ENCODE measurements at places on chromosomes 1 and 21.

DNA sequence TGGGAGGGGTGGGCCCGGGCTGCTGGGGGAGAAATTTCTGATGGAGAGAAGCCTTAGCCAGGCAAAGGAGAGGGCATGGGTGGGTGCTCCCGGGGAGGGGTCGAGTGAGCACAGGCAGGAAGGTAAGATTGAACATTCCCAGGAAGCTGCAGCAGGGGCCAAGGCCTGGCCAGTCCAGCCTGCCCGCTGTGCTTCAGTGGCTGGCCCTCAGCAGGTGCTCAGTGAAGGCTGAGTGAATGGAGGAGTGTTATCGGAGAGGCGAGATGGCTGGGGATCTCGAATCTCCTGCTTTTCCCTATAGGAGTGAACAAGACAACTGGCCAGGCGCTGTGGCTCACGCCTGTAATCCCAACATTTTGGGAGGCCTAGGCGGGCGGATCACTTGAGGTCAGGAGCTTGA lies 20.9 kb downstream of the SPSB1 start:
- no peak for DNase-seq

DNA sequence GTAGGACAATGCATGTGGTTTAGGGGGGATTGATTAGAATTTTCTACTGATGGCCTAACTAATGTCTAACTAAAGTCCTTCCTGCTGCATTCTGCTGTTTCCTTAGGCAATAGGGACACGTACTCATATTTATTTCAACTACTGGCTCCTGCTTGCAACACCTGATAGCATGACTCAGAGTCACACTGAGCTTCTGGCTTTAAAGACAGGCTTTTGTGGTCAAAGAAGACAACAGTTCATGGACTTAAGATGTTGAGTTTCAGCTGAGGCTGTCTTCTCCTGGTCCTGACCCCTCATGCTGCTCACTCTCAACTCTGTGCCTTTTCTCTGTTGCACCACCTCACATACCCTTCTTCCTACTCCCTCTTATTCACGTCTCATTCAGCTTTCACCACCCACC lies 29.1 kb upstream of the TRABD2B start:
- DNase-seq: no peak

GRCh38 chr1:92953491-92953890 lies 7.8 kb downstream of the DIPK1A start:
- no peak for DNase-seq

GRCh38 chr1:174788981-174789380 lies 210.8 kb upstream of the CACYBP start:
- DNase-seq: no peak

DNA sequence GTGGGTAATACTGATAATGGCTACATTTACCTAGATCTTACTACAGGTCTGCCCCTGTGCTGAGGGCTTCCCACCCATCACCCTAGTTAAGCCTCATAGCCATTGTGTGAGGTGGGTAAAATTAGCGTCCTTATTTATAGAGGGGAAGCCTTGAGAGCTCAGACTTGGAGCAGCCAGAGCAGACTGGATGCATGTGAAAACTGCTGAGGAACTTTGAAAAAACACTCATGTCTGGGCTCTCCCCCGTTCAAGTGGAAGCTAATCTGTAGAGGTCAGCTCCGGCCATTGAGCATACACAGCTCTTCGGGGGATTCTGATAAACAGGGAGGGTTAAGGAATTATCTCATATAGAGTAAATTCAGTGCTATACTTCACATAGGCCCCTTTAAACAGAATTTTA lies 389.7 kb downstream of the RPS6KC1 start:
- DNase-seq: no peak

DNA sequence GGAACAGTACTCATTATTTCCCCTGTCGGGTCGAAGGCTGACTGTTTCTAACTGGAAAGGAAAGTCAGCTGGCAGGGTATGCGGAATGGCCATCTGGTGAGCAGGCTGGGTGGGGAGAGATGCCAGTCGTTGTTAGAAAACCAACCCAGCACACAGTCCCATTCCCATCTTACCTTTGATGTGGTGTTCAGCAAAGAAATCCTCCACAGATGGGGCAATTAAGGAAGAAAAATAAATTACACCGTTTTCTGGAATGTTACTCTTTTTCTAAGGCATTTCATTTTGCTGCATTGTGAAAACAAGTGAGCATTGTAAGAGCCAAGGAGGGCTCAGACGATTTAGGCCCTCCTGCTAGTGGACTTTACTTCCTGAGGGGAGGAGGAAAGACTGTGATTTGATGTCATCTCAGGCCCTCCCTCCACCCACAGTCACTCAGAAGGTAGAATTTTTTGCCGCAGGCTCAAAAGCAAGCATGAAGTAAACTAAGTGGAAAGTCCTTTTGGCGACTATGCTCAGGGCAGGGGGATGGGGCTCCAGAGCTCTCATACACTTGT lies at the start of gene SLC16A4:
Gene SLC16A4, minus strand, starts transcription at position 335 of the 554 bp plus-strand sequence. CDS start 1,703 bp downstream, outside the sequence.
- no peak for DNase-seq

GRCh38 chr21:25107708-25108107 lies 499.6 kb downstream of the MRPL39 start:
- no peak for DNase-seq

GRCh38 chr21:33750017-33750416 lies 107.7 kb downstream of the ITSN1 start:
- DNase-seq: no peak

- DNase-seq: no peak
Observed at GRCh38 chr1:220028346-220028895, 17.9 kb downstream of the EPRS1 start.

DNA sequence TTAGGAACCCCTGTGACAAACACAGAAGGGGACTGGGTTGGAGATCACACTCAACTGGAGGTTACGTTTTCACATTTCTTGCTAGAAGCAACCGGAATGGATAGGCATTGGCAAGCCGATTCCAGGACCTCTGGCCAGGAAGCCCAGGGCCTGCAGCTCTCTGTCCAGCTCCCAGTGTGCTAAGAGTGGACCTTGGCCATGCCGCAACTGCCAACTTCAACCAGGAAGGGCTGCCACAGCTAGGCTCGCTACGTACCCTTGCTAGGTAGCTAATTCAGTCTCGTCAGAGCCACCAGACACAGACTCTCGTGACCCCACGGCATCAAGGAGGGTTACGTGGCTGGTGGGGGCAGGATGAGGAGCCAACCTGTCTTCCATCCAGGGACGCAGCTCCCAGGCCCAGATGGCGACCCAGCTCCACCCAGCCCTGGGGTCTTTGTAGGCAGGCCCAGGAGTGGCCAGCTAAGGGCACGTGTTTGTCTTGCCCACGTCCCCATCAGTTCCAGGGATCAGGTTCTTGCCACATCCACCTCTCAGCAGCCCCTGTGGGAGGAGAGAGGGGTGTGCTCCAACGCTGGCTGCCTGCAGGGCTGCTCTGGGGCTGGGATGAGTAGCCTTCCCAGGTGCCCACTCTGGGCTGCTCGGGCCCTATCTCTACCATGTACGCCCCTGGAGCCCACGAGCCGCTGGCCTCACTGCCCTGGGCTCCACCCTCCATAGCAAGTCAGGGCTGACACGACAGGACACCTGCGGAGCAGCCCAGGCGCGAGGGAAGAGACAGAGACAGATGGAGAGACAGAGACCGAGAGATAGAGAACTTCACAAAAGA lies 39.2 kb downstream of the UBE2G2 start:
- no peak for DNase-seq

GRCh38 chr1:10716840-10717239 lies 79.6 kb downstream of the CASZ1 start:
- DNase-seq: no peak

DNA sequence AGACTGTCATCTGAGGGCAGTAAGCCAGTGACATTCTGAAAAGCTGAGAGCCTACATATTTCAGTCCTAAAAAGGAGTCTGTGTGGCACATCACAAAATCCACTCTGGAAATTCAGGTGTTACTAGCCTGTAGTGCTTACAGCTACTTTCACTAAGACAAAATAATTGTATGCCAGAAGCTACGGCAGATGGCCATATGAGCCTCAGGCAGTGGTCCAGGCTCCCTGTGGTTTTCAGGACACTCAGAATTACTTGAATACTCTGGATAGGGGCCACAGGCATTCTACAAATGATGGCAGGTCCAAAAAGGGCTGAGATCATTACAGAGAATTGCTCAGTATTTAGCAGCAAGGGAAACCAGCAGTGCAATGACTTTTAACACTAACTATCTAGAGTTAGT lies 527.1 kb downstream of the MRPL39 start:
- no peak for DNase-seq

GRCh38 chr1:220734571-220735326 lies 13.4 kb upstream of the MTARC2 start:
- no peak for DNase-seq

GRCh38 chr21:36688324-36688723 lies 10.6 kb upstream of the SIM2 start:
- DNase-seq: no peak

- DNase-seq: no peak
Observed at GRCh38 chr1:212104586-212105325, 69.2 kb downstream of the DTL start.

- no peak for DNase-seq
Observed at GRCh38 chr1:171784784-171785183, 3.3 kb downstream of the METTL13 start.

GRCh38 chr1:4561205-4561604 lies 93.2 kb upstream of the AJAP1 start:
- no peak for DNase-seq

DNA sequence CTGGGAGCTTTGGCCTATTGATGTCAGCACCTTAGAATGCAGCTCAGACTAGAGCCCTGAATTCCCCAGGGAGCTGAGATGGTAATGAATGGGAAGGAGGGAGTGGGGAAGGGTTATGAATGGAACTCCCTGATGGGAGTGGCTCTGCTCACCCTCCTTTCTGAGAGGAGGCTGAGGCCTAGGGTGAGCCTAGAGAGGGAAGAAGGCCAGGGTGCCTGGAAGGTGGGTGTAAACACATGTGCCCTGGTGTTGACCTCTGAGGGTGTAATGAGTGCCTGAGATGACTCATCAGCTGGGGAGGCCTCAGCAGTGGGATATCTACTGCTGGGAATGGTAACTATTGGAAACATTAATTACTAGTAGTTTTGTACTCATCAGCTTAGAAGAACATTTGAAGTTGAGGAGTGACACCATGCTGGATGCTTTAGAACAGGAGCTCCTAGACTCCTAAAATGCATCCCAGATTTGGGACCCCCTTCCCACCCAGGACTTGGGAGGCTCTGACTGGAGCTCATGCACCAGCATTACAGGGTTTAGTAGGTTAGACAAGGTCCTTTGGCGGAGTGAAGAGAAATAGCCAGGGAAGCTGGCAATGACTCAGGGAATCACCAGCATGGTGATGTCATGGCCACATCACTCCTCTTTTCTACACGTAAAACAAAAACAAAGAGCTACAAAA lies 16.0 kb upstream of the PIGV start:
- DNase-seq: no peak

- no peak for DNase-seq
Observed at GRCh38 chr1:90510143-90510542, 207.0 kb downstream of the BARHL2 start.

DNA sequence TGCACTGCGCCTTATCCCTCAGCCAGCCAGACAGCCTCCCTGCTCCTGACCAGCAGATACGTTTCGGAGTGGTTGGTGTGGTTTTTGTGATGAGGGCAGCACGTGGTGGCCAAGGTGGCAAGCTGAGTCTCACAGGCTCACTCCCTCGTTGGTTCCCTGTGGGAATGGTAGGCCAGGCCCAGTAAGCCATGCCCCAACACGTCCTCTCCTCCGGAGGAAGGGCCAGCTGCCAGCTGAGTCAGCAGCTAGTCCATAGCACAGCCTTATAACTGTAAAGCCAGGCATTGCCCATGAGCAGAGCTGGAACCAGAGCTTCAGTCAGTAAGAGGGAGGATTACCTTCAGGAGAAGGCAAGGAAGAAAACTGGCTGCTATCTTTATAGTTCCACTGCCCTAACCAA lies 29.5 kb downstream of the SZRD1 start:
- no peak for DNase-seq

GRCh38 chr1:207321079-207321789 lies at the start of gene CD55:
TSS of gene CD55 (plus strand) at chr1:207321678. CDS start at chr1:207321766, 88 bp downstream.
- DNase-seq: peak; percentile 98

DNA sequence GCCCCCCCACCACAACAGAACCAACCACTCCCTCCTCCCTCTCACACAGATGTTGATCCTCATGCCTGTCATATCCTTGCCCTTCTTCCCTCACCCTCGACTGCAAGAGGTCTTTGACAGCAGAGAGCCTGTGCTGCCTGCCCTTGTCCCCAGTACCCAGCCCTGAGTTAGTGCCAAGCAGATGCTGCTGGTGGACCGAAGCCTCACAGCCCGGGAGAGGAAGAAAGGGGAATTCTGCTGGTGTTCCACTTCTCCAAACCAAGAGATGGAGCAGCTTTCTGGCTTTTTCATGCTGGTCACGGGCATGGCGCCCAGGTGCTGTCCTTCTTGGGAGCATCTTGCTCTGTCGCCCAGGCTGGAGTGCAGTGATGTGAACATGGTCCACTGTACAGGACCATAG lies 69.1 kb downstream of the SLC66A1 start:
- no peak for DNase-seq

DNA sequence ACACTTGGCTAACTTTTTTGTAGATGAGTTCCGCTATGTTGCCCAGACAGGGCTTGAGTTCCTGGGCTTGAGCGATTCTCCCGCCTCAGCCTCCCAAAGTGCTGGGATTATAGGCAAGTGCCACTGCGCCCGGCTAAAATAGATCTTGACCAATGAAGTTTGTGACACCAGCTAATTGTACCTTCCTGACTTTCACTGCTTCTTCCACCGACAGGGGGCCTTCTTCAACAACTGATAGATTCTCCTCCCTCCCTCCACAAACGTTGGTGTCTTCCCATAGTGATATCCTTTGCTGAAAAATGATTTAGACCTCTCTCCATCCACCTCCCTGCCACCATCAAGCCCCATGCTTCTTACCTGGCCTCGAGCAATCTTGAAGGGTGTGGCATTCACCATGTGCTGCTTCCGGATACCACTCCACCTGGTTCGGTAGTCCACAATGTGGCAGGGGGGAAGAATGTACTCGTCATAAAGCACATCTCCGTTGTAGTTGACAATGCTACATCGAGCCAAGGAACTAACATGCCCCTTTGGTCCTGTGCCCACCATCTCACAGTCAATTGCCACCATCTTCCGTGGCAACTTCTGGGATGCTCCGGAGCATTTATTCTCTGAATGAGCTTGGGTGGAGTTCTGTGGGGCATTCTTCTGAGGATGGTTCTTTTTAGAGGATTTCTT lies 1.6 kb upstream of the METTL25B start:
- no peak for DNase-seq

DNA sequence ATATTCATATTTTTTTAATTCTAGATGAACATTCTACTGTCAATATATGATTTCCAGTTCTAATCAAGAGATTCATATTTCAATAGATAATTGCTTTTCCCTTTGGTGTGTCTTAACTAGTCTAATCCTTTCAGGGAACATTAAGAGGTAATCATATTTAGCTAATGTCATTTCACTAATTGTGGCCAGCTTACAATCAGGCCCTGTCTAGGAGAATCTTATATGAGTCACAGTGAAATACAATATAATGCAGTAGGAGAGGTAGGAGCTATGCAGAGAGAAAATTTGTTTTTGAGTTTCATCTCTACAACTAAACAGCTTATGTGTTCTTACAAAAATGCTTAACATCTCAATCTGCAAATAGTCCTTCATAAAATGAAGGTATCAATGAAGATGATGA lies 85.9 kb downstream of the DPYD start:
- DNase-seq: no peak

- DNase-seq: no peak
Observed at GRCh38 chr1:231465051-231465450, 43.0 kb upstream of the EGLN1 start.

- DNase-seq: no peak
Observed at GRCh38 chr1:212664409-212665199, 35.0 kb downstream of the BATF3 start.

- no peak for DNase-seq
Observed at GRCh38 chr1:51950701-51951100, 39.8 kb downstream of the RAB3B start.
